ENCODE measurements at places on chromosomes 6 and 20. TPM values are rescaled to one million over a fixed set of nuclear protein-coding genes. Genes with fewer than 3 reads are reported as not detected.

DNA sequence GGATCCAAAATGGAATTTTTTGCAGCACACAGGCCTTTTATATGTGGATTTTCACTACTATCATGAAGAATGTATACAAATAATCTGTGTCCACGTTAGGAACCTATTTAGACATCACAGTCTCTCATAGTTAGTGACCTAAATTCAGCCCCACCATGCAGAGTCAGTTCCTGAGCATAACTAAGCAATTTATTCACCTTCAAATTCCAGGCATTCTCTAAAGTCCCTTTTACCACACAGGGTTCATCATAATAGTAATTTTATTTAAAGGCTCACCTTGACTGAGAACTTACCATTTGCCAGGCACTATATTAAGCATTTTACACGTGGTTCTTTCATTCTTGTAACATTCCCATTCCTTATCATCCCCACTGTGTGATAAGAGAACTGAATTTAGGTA, 353.8 kb downstream of the ARHGAP18 start:
- H3K36me3 ChIP-seq = no peaks in the 10 kb centered on the region
- no peaks in the 10 kb centered on the region for H3K4me1 ChIP-seq
- H3K4me3 ChIP-seq = no peak overlapping the region
- peaks cover 2% of the 10 kb centered on the region for H3K27me3 ChIP-seq
- DNase-seq = no peak

DNA sequence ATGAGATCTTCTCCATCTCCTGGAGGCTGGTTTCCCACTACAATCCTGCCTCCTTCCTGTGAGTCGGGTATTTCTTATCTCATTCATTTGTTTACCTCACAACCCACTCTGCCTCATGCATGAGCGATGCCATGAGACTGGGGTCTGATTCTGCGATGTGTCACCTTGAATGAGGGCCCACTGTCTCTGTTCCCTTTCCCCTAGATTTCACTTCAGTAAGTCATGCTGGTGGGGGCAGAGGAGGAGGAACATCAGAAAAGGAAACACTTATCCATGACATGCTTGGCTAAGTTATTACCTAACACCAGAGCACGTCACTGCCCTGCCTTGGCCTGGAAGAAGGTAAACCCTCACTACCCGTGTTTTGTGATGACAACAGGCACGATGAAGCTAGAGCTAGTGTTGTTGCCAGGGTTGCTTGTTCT, 337.4 kb upstream of the PRDM1 start:
- H3K36me3 ChIP-seq = no peaks in the 10 kb centered on the region
- peaks cover 19% of the 10 kb centered on the region for H3K4me1 ChIP-seq
- DNase-seq = peak; percentile 11
- no peak overlapping the region for H3K27ac ChIP-seq

- DNase-seq = no peak
- no peaks in the 10 kb centered on the region for H3K4me1 ChIP-seq
- no peak overlapping the region for H3K27ac ChIP-seq
- no peaks in the 10 kb centered on the region for H3K36me3 ChIP-seq
Measured at GRCh38 chr6:160174681-160175080, 53.1 kb downstream of the SLC22A1 start.

GRCh38 chr6:141464490-141464889, 668.2 kb upstream of the GJE1 start:
- H3K4me3 ChIP-seq = no peak overlapping the region
- H3K27ac ChIP-seq = no peak overlapping the region
- peaks cover 13% of the 10 kb centered on the region for H3K4me1 ChIP-seq
- H3K36me3 ChIP-seq = no peaks in the 10 kb centered on the region

DNA sequence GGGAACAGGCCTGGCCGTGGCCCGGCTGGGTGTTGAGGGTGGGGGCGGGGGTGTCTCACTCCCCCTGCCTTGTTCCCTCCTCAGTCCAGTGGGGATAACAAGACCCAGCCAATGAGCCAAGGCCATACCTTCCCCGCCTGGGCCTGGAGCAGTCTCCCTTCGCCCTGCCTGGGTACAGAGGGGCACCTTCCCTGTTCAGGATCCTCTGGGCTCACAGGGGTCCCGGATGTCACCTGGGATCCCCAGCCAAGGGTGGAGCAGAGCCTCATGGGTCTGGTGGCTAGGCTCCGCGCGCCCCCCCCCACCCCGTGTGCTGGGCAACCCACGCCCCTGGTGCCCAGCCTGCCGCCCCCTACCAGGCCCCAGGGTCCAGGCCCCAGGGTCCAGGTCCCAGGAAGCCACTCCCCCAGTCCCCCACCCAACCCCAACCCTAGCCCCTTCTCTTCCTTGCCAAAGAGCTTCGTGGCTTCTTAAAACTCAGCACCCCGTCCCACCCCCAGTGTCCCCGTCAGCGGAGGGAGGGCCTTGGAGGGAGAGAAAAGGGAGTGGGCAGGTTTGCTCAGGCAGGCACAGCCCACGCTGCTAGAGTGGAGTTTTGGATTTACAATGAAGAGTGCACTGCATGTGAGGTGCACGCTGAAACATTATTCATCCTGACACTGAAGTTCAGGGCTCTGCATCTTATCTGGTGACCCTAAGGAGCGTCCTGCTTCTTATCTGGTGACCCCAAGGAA, 11.8 kb downstream of the HRH3 start:
- peaks cover 3% of the 10 kb centered on the region for H3K27me3 ChIP-seq
- peaks cover 4% of the 10 kb centered on the region for H3K36me3 ChIP-seq
- DNase-seq = no peak
- no peak overlapping the region for H3K4me3 ChIP-seq

GRCh38 chr6:3393836-3394202, 63.0 kb downstream of the SLC22A23 start:
- no peaks in the 10 kb centered on the region for H3K36me3 ChIP-seq
- DNase-seq = no peak
- H3K27ac ChIP-seq = no peak overlapping the region
- H3K4me1 ChIP-seq = no peaks in the 10 kb centered on the region

GRCh38 chr6:31579546-31580437, 2.4 kb downstream of the LTB start:
- peak overlapping the region; percentile 92 for H3K27ac ChIP-seq
- H3K27me3 ChIP-seq = peaks cover 2% of the 10 kb centered on the region
- H3K4me1 ChIP-seq = peaks cover 45% of the 10 kb centered on the region
- H3K4me3 ChIP-seq = peak overlapping the region; percentile 97

GRCh38 chr6:52000064-52000463, 87.3 kb downstream of the PKHD1 start:
- DNase-seq = no peak
- no peak overlapping the region for H3K4me3 ChIP-seq
- no peaks in the 10 kb centered on the region for H3K4me1 ChIP-seq
- no peaks in the 10 kb centered on the region for H3K36me3 ChIP-seq
- H3K27ac ChIP-seq = no peak overlapping the region

The ARG1 gene
- not detected for total RNA-seq

The GSTA1 gene
- not detected for total RNA-seq

The GGTLC1 gene
- not detected for total RNA-seq

The TGM3 gene
- not detected for total RNA-seq

Measured in activated CD4-positive, alpha-beta memory T cell treated with anti-CD3 and anti-CD28 coated beads for 36 hours (primary cell).